ENCODE measurements at places on chromosomes 11 and 22.
A peak's percentile ranks its signal among the peaks of the same experiment; 100 is the strongest.

GRCh38 chr11:73206801-73207200 lies 11.3 kb upstream of the P2RY2 start:
- DNase-seq = no peak

GRCh38 chr11:131488238-131488637 lies 117.8 kb downstream of the NTM start:
- no peak for DNase-seq

DNA sequence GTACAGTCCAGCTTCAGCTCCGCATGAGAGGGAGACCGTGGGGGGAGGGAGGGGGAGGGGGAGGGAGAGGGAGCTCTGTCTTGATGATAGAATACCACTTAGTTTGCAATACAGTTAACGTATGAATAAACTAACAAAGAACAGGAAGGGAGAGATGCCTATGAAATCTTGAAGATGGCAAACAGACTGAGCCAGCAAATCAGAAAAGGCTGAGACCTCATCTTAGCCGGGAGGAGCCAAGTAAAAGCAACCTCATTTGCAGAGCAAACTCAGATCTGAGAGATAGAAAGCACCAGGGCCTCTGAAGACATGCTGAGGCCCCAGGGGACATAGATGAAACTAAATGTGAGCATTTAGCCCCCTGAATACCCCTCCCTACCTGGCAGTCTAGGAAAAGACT lies 23.0 kb downstream of the APLP2 start:
- no peak for DNase-seq

DNA sequence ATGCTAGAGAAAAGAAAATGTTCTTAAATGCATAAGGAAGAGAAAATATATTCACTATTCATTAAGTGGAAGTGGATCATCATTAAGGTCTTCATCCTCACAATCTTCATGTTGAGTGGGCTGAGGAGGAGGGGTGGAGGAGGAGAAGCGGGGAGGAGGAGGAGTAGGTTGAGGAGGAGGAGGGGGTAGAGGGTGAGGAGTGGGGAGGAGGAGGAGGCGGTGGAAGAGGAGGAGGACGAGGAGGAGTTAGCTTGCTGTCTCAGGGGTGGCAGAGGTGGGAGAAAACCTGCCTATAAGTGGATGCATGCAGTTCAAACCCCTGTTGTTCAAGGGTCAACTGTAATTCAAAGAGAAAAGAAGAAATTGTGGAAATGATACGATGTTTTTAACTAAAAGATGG lies 71.6 kb downstream of the MYEOV start:
- no peak for DNase-seq

DNA sequence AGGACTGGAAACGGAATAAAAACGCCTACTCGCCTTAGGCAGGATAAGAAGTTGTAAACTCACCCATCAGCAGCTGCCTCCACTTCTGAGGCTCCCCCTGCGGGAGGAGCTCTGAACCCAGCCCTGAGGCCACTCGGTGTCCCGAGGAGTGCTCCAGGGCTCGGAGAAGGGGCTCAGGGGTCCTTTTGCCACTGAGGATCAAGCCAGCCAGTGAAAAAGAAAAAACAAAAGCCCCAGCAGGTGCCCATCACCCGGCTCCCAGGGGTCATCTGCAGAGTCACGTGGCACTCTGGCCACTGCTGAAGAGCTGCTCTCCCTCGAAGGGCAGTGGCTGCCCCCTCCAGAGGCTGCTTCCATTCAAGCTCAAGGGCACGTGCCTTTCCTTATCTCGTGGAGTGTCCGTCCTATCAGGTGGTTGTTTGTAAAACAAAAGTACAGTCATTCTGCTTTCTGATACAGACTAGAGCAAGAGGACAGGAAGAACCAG lies 29.0 kb downstream of the NUP50 start:
- no peak for DNase-seq

DNA sequence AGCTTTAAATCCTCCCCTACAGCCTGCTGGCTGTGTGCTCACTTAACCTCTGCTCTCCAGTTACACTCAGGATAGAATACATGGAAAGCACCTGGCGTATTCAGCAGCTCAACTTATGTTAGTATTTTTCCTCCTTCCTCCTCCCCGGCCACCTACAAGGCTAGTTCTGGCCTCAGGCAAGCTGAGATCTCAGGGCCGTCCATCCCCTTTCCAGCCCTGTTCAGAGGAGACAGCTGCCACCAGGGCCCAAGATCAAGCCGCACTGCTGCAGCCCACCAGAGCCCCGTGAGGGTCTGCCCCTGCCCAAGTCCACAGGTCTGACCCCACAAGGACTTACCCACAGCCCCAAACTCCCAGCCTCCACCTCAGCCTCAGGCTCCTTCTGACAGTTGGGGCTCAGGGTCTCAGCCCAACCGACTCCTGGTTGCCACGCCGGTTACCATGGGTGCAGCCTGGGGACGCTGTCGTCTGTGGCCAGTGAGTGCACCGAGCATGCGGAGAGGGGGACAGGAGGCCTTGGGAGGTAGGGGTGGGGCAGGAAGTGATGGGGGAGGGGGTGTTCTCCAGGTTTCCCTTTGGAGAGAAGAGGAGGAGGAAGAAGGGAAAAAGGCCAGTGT lies at the start of gene C11orf16:
TSS of gene C11orf16 (minus strand) at position 384 of the 617 bp plus-strand sequence. CDS start 639 bp downstream, outside the sequence.
- DNase-seq = no peak

GRCh38 chr11:64754919-64755662 lies 4.7 kb downstream of the PYGM start:
- DNase-seq = no peak

DNA sequence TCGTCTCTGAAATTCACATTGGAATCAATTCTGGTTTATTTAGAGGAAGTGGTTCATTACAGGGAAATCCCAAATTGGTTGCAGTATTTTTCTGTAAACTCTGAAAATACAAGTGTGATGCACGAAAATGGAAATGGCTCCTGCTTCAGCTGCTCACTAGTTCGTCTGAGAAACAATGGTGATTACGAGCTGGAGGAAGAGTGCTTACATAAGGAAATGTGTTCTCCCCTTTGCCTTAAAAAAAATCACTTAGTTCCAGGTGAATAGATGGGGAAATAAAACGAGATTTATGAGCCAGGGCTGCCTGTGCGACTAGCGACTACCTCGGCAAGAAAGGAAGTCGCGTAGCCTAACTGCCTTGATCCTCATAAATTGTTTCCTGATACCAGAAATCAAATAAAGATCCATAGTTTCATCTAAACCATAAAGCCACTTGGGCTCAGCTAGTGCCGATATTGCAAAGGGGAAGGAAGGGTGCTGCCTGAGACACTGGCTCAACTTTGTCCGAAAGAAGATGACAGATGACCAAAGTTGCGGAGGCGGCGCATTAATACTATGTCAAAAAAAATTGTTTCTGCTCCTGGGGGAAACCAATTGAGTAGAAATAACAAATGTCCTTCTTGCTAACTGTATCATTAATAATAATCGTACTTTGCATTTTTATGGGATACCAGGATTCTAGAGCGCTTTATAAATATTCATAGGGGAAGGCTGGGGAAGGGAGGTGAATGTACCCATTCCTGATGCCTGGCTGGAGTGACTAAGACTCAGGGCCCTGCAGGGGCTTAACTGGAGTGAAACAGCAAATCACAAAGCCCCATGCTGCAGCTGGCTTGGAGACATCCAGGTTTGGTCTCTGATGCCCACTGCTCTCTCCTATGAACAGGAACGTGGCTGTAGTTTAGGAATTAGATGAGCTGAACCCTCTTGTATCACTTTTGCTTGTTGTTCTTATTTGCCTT lies 185.7 kb downstream of the BLID start:
- no peak for DNase-seq

GRCh38 chr11:64755681-64756361 lies 4.0 kb downstream of the PYGM start:
- DNase-seq = no peak

- DNase-seq = no peak
Measured at GRCh38 chr11:11022125-11022730, 164.4 kb upstream of the ZBED5 start.

GRCh38 chr11:15884141-15884540 lies 472.2 kb downstream of the SOX6 start:
- DNase-seq = no peak

DNA sequence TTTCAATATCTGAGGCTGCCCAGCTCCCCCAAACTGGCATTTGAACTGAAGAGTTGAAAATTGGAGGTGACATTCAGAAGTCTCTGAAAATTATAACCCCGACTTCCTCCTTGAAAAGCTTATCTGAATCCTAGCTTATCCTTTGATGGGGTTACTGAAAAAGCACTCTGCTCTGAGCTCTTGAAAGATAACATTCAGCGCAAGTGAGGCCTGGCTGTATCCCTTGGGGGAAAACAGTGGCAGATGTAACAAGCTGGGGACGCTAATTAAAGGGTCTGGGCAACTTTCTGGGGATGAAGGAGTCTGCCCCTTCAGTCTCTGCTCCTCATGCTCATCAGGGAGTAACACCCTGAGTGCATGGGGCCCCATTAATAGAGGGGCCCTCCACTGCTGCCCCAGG lies 402.0 kb upstream of the CADM1 start:
- DNase-seq = no peak

DNA sequence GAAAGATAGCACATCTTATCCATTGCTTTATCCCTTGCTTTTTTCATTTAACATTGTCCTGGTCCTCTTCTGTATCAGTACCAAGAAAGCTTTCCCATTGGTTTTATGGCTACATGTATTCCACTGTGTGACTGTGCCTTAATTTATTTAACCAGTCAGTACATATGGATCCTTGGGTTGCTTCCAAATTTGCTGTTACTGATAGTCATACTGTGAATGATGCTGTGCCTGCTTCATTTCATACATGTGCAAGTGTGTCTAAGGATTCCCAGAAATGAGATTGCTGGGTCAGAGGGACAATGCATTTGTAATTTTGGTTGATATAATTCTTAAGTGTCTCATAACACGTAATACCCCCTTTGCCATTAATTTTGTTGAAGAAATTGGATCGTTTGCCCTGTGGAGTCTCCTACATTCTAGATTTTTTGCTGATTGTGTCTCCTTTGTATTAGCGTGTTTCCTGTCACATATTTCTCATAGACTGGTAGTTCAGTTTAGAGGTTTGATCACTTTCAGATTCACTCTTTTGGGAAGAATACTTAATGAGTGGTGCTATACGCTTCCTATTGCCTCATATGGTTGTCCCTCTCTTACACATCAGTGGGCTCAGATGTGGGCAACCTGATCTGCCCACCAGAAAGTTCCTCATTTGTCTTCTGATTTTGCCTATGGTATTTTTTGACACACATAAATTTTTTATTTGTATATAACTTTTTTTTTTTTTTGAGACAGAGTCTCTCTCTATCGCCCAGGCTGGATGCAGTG lies 35.3 kb downstream of the MYBPC3 start:
- DNase-seq = no peak

GRCh38 chr22:37262346-37262745 lies 18.3 kb upstream of the RAC2 start:
- DNase-seq = no peak

DNA sequence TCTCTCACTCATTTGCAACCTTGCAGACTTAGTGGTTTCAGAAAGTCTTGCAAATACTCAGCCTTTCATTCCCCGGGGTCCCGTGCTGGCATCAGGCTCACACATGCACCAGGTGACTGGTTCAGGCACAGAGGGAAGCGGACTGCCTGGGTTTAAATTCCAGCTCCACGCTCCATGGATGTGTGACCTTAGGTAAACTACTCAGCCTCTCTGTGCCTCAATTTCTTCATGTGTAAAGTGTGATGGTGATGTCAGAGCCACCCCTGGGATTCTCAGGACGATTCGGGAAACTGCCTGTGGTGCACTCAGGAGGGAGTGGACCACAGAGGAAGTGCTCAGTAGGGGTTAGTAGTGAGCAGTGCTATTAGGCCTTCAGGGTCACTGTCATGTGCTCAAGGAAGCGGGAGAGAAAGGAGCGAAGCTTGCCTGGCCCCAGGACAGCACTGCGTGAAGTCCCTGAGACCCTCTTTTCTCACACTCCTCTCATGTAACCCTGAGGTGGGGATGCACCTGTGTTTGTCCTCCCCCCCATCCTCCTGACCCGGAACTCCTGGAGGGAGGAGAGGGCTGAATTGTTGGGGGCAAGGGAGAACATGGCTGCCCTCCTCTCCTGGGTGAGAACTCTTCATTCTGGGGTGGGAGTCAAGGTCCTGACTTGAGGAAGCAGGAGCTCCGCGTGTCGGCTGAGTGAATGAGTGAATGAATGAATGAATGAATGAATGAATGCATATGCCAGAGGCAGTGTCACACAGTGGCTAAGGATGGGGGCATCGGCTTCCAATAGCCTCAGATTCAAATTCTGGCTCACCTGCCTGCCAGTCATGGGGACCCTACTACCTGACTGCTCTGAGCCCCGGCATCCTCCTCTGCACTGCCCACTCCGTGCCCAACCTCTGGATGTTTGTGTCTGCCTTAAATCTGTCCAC lies 14.4 kb upstream of the UPK3A start:
- no peak for DNase-seq

DNA sequence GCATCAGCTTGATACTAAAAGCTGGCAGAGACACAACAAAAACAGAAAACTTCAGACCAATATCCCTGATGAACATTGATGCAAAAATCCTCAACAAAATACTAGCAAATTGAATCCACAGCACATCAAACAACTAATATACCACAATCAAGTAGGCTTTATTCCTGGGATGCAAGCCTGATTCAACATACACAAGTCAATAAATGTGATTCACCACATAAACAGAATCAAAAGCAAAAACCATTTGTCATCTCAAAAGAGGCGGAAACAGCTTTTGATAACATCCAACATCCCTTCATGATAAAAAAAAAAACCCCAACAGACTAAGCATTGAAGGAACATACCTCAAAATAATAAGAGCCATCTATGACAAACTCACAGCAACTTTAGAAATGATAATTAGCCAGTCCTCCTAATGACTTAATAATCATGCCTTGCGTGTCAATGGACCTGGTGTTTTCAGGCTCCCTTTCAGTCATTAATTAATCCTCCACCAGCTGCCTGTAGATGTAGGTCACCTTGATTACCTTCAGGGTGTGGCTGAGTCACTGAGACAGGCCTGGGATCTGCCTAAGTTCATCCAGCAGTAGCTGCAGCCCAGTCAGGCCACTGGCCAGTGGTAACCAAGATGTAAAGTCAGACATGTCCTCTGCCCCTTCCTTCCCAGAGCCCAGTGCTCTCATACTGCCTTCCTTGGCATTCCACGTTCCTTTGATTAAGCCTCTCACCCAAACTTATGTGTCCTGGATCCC lies 109.8 kb downstream of the EHF start:
- no peak for DNase-seq

DNA sequence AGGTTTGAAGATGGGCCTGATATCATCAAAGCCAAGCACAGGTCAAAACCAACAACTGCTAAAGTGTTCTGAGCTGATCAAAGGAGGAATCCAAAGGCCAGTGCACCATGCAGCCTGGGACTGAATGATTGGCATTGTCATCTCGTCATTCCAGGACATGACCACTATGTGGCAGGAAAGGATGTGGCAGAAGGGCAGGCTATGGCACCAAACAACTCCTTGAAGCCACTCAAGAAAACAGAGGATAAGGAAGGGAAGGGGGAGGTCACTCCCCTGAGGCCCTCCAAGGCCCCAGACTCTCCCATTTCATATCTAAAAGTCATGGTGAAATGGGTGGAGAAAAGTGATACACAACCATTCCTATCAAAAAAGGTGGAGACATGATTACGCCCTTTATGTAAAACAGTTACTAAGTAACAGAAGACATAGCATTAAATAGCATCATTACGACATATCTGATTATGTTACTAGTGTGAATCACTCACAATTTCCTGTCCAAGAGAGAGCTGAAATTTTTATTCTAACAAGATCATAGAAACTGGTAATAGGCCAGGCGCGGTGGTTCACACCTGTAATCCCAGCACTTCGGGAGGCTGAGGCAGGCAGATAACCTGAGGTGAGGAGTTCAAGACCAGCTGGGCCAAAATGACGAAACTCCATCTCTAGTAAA lies 49.3 kb downstream of the AHNAK start:
- peak; percentile 41 for DNase-seq

GRCh38 chr11:122126024-122126688 lies 10.1 kb upstream of the BLID start:
- no peak for DNase-seq

GRCh38 chr22:46106279-46107022 lies 43.9 kb upstream of the PPARA start:
- no peak for DNase-seq

All from nucleus accumbens (tissue), 56 donors.